Right atrium auricular region (tissue), 2 donors: ENCODE measurements at places on chromosomes 2 and 18. TPM values are rescaled to one million over a fixed set of nuclear protein-coding genes. Genes with fewer than 3 reads are reported as not detected.

GRCh38 chr18:48394176-48394575 is 15.0 kb downstream of the ZBTB7C start:
- H3K27ac ChIP-seq, result no peak overlapping the region
- DNase-seq, result no peak
- H3K27me3 ChIP-seq, result no peaks in the 10 kb centered on the region
- H3K4me3 ChIP-seq, result no peak overlapping the region

ZSWIM2 gene
- not detected for total RNA-seq

DNA sequence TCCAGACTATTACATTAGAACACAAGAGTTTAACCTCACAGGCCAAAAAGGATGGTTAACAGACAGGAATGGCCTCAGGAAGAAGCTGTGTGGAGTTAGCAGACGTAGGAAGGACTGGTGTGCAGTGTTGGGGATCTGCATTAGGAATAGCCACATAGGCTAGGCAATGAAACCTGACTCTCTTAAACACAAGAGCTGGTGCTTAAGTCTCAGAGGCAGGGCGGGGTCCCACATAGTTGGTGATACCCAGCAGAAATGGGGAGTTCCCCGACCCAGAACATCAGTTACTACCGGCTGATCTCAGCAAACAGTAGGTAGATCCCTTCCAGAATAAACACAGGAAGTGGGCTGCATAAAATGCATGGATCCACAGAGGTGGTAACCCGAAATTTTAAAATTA is 64.1 kb downstream of the CCDC93 start:
- no peak overlapping the region for H3K4me3 ChIP-seq
- no peaks in the 10 kb centered on the region for H3K27me3 ChIP-seq
- peaks cover 87% of the 10 kb centered on the region for H3K36me3 ChIP-seq
- no peaks in the 10 kb centered on the region for H3K4me1 ChIP-seq
- H3K27ac ChIP-seq, result no peak overlapping the region

- peaks cover 12% of the 10 kb centered on the region for H3K4me1 ChIP-seq
- H3K36me3 ChIP-seq, result no peaks in the 10 kb centered on the region
- no peak for DNase-seq
- H3K4me3 ChIP-seq, result peak overlapping the region; percentile 84
- no peaks in the 10 kb centered on the region for H3K27me3 ChIP-seq
- H3K27ac ChIP-seq, result peak overlapping the region; percentile 91
Observed at GRCh38 chr2:55418512-55419232, 984 bp downstream of the CCDC88A start.

RHOB gene
- total RNA-seq, result 471 TPM

GRCh38 chr2:100846716-100847115 is 26.8 kb downstream of the NPAS2 start:
- H3K4me1 ChIP-seq, result no peaks in the 10 kb centered on the region
- DNase-seq, result no peak
- no peaks in the 10 kb centered on the region for H3K36me3 ChIP-seq
- H3K4me3 ChIP-seq, result no peak overlapping the region
- peak overlapping the region; percentile 62 for H3K27ac ChIP-seq

DNA sequence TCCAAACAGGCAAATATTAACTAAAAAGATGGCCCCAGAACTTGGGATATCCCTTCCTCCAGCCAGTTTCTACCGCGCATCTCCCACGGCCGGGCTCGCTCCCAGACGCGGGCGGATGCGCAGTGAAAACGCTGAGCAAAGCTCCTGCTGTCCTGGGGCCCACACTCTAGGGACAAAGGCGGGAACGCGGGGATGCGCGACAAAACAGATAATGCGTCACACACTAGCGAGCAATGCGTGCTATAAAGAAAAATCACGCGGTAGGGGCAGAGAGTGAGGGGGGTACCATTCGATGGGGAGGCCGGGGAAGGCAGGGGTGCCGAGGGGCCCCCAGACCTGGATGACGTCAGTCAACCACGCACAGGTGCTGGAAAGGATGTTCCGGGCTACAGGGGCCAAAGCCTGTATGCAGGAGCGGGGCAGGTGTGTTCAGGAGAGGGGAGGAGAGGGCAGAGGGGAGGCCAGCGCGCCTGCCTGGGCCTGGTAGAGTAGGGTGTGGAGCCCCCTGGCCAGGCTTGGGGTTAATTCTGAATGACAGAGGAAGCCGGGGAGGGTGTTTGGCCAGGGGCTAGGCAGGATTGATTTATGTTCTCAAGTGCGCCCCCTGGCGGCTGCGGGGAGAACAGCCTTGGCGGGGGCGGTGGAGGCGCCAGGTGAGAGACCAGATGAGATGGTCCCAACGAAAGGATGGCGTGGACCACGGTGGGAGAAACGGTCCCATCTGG is 14.9 kb upstream of the ITM2C start:
- no peak for DNase-seq
- H3K27me3 ChIP-seq, result no peaks in the 10 kb centered on the region
- H3K27ac ChIP-seq, result no peak overlapping the region
- no peaks in the 10 kb centered on the region for H3K36me3 ChIP-seq
- no peaks in the 10 kb centered on the region for H3K4me1 ChIP-seq
- H3K4me3 ChIP-seq, result no peak overlapping the region

DNA sequence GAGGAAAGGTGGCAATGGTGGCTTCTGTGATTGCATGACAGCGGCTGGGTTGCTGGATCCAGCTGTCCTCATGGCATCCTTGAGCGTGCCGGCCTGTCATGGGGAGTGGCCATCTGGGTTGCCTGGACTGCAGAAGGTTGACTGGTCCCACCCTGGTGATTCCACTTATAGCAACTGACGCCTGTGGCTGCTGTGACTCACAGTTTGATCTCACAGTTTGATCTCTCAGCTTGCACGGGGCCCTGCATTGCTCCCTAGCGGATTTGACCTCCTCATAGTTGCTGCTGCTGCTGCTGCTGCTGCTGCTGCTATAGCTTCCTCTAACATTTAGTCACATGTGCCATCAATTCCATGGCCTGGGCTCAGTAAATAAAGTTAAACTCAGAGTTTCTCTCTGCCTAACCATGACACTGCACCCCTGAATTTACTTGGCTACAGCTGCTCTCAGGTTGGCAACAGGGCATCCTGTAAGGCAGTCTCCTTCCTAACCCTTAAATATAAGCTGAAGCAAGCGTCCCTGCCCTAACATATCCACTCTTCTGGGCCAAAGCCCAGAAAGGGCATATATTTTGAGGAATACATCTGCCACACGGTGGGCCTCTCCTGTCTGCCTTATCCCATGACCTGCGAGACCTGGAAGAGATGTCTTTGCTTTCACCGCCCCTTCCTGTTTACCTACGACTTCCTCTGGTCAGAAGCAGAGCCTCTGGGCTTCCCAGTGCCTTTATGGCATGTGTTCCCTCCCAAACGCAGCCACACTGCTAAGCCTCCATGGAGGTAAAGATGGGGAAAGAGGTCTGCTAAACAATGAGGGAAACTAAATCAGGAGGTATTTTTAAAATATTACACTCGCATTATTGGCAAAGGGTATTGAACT is 37.8 kb upstream of the CCDC150 start:
- H3K36me3 ChIP-seq, result no peaks in the 10 kb centered on the region
- H3K27ac ChIP-seq, result peak overlapping the region; percentile 79
- H3K27me3 ChIP-seq, result no peaks in the 10 kb centered on the region
- DNase-seq, result peak; percentile 83
- H3K4me1 ChIP-seq, result no peaks in the 10 kb centered on the region

DNA sequence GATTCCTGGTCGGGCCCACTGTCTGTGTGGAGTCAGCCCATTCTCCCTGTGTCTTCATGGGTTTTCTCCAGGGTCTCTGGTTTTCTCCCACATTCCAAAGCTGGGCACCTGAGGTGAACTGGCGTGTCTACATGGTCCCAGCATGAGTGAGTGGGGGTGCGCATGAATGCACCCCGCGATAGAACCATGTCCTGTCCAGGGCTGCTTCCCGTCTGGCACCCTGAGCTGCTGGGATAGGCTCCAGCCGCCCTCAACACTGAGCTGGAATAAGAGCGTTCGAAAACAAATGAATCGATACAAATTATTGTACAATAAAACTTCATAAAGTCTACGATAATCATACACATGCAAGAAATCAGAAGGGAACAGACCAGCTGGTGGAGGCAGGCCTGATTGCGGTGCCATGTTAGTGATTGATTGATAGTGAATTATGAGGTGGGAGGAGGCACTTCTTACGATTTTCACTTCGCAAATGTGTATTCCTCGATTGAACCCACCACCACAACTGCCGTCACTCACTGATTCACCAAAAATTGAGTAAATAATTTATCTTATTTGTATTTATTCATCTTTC is 186.6 kb downstream of the MGAT5 start:
- no peak overlapping the region for H3K4me3 ChIP-seq
- DNase-seq, result no peak
- peak overlapping the region; percentile 86 for H3K27ac ChIP-seq
- no peaks in the 10 kb centered on the region for H3K4me1 ChIP-seq
- H3K27me3 ChIP-seq, result no peaks in the 10 kb centered on the region

ECEL1 gene
- not detected for total RNA-seq

- no peak overlapping the region for H3K27ac ChIP-seq
- H3K36me3 ChIP-seq, result no peaks in the 10 kb centered on the region
- H3K4me3 ChIP-seq, result no peak overlapping the region
- H3K27me3 ChIP-seq, result no peaks in the 10 kb centered on the region
Observed at GRCh38 chr2:216960671-216961268, 100.9 kb upstream of the TNP1 start.

DNA sequence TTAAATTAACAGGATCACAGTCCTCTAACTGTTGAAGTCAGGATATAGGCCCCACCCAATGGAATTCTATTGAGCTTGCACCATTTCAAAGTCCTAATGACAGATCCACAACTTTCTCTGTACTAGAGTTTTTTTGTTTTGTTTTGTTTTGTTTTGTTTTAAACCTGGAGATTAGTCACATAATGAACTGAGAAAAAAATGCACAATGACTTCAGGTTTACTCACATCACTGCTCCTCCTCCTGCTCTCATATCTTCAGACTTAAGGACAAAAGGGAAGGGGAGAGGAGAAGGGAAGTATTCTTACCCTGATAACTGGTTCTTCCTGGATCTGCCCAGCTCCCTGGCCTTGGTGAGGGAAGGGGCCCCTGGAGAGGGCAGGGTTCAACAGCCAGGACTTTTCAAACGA is 208.2 kb upstream of the EPHA4 start:
- no peak overlapping the region for H3K27ac ChIP-seq
- H3K27me3 ChIP-seq, result no peaks in the 10 kb centered on the region
- peaks cover 4% of the 10 kb centered on the region for H3K4me1 ChIP-seq
- H3K36me3 ChIP-seq, result no peaks in the 10 kb centered on the region

SIX3 gene
- not detected for total RNA-seq
